Right renal cortex interstitium (tissue), 3 donors: ENCODE measurements at places on chromosomes 13 and 19. TPM values are rescaled to one million over a fixed set of nuclear protein-coding genes. Genes with fewer than 3 reads are reported as not detected.

- DNase-seq = no peak
Measured at GRCh38 chr13:65789815-65790214, 1440.3 kb downstream of the PCDH9 start.

GRCh38 chr13:45828256-45828968 lies 23.1 kb downstream of the SIAH3 start:
- DNase-seq = no peak

DNA sequence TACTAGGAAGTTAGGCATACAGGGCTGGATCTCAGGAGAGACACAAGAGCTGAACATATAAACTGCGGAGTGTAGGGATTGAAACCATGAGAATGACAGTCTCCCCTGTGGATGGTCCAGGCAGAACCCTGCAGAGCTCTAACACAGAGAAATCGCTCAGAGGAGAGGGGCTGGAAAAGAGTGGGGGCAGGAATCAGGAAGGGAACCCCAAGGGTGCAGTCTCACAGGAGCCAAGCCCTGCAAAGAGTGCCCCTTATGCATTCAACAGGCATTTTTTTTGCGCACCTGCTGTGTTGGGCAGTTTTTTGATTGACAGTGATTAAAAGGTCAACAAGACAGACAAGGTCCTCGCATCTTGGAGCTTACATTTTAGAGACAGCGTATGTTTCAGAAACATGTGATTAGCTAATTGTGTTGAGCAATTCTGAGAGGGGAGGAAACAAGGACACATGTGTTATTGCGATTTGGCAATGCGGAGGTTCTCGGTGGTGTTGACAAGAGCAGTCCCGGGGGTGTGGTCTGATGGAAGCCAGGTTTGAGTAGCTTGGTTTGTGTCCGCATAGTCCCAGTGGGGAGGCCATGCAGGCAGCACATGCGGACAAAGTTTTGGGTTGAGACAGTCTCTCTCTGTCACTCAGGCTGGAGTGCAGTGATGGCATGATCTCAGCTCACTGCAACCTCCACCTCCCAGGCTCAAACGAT lies 182.6 kb upstream of the IRS2 start:
- no peak for DNase-seq

- no peak for DNase-seq
Measured at GRCh38 chr19:8320564-8321066, 560 bp downstream of the NDUFA7 start.

- DNase-seq = no peak
Measured at GRCh38 chr19:40371802-40372122, 18.2 kb downstream of the HIPK4 start.

GRCh38 chr13:107241381-107241780 lies 673.4 kb upstream of the ARGLU1 start:
- no peak for DNase-seq

DNA sequence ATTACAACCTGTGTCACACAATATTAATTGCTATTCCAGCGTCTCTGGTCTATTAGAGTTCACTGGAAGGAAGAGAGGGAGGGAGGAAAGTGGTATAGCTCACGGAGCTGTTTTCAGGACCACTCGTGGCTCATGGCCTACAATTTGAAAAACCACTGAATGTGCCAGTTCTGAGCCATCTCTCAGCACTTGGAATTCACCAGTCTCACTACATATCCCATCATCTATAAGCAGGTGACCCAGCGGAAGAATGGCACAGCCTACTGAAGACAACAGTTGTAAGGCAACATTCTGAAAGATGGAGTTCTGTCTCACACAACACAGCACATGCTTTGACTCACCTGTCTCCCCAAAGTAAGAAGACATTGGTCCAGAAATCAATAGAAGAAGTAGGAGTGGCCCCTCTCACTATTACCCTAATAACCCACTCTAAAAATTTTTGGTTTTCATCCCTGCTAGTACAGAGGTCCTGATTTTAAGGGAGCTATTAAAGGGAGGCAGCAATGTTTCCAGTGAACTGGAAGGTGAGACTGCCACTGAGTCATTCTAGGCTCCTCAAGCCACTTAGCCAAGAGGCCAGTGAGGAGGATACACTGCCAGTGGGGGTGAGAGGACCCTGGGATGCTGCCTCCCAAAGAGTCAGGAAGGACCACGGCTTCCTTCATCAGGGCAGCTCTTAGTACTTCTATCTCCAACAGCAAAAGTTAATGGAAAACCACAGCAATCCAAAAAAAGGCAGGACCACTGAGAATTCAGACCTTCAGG lies 50.0 kb upstream of the DOCK9 start:
- no peak for DNase-seq

DNA sequence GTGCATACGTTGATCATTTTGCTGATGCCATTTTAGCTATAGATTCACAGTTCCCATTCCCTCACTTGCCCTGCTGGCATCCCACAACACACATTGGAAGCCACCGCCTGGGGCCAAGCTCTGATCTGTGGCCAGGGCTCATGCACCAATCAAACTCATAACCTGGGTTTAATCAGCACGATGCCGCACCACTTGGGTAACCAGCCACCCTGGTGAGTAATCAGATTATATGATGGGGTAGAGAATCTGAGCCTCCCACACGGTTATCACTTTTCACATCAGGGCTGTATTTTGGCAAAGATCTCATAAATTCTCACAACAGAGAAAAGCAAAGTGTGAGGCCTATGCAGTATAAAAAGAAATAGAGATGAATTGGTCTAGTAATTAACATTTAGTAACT lies 66.0 kb upstream of the TNFRSF19 start:
- DNase-seq = no peak

DNA sequence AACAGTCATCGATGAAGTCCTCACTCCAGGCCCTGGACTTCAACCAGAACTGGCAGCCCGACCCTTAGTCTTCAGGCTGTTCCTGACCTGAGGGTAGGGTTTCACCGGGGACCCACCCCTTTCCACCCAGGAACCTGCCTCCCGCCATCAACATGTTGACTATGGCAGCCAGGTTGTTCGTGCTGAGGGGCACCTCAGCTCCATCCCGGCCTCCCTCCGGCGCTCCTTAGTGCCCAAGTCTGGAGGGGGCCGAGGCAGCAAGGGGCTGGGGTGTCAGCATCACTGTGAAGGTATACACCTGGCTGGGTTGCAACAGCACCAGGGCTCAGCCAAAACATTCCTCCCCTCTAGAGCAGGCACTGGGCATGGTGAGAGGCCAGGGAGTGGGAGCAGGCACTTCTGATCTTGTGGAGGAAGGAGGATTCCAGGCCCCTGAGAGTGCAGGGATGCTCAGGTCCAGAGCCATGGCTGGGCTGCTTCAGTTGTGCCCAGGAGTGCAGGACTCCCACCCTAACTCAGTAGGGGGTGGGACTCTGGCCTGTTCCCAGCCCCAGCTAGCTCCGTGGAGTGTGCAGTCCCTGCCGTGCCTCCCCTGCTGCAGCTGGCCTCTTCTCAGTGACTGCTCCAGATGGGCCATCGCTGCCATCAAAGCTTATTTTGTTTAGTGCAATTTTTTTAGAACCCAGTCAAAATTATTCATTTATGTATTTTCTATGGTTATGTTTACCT lies 1445.9 kb downstream of the PCDH9 start:
- no peak for DNase-seq

GRCh38 chr13:108257248-108257647 lies 12.3 kb upstream of the TNFSF13B start:
- no peak for DNase-seq

GRCh38 chr19:40348961-40349507 lies 539 bp downstream of the PLD3 start:
- DNase-seq = peak; percentile 21

- no peak for DNase-seq
Measured at GRCh38 chr19:2286402-2287140, 4.6 kb upstream of the PEAK3 start.

DNA sequence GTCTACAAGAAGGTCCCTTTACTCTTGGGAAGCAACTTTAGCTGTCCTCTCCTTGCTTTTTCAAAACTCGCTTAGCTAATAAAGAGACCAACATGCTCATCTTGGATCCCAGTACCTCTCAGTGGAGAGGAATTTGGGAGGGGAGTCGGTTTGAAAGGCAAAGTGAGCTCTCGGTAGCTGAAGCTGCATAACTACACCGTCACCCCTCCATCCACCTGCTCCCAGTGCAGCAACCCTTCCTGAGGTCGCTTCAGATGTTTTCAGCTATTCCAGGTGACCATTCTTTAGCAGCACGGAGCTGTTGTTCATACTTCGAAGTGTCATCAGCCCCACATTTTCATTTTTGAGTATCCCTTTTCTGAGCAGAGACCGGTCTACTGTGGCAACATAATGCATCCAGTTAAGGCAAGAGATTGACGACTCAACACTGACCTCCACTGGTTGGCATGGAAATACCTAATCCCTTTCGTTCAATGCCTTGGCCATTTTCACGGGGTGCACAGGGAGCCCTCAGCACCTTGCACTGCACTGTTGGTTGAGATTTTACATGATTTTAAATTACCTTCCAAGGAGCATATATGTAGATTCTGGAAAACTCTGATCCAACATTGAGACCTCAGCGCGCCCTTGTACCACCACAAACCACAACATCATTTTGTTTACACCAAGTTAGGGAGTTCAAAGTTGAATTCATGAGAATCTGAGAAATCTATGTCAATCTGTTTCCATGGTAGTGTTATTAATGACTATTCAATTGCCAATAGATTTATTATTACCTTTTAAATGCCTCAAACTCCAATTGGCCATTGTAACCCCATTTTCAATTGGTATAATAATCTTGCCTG lies 42.2 kb downstream of the DLEU7 start:
- DNase-seq = peak; percentile 57

The KDELR1 gene
- polyA plus RNA-seq = 218 TPM

The BIVM gene
- 44.2 TPM for polyA plus RNA-seq

The RASAL3 gene
- 1.0 TPM for polyA plus RNA-seq

The ZNF491 gene
- polyA plus RNA-seq = 4.2 TPM

The ZSWIM9 gene
- polyA plus RNA-seq = 9.5 TPM

The UBAC2 gene
- polyA plus RNA-seq = 101 TPM
